ENCODE measurements at places on chromosomes 13 and 19.

- DNase-seq, result no peak
Measured at GRCh38 chr13:27504868-27505194, 54.5 kb upstream of the MTIF3 start.

DNA sequence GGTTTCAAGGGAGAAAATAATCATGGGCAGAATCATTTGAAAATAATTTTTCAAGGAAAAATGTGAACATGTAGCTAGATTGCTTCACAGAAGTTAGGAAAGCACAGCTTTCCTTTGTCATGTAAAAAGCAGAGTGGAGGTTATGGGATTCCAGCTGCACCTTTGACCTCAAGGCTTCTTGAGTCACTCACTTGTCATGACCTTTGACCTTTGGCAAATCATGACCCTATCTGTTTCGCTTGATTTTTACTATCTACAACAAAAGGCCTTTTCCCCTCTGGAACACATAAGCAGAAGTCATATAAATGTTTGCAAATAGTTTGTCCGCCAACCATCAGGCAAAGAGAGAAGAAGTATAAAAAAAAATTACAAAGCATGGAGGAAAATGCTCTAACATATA, 210.7 kb upstream of the MIR17HG start:
- DNase-seq, result no peak

- DNase-seq, result no peak
Measured at GRCh38 chr13:33434676-33435075, 149.1 kb upstream of the STARD13 start.

GRCh38 chr13:45068036-45069001, 52.0 kb upstream of the GTF2F2 start:
- no peak for DNase-seq

DNA sequence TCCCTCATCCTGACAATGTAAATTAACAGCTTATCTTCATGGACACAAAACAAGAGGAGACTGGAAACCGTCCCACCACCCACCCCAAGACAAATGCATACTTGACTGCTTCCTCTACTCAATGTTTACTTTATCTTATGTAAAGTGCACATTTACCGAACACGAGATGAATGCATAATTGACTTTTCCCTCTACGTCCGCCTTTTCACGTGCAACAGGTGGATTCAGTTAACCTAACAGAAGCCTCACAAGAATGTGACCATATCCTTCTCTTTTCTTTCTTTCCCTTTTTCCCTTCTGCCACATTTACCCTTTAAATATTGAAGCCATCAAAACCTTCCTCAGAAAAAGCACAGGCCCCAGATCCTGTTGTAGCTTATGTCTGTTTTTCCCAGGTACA, 468.0 kb downstream of the UQCRFS1 start:
- no peak for DNase-seq

- no peak for DNase-seq
Measured at GRCh38 chr19:11577451-11578257, at the start of gene ACP5. Gene ACP5 (minus strand): TSS chr19:11577645. CDS start chr19:11577317, 328 bp downstream.

- no peak for DNase-seq
Measured at GRCh38 chr13:33323801-33324510, 38.4 kb upstream of the STARD13 start.

GRCh38 chr13:59734393-59734792, 429.3 kb downstream of the DIAPH3 start:
- DNase-seq, result no peak

DNA sequence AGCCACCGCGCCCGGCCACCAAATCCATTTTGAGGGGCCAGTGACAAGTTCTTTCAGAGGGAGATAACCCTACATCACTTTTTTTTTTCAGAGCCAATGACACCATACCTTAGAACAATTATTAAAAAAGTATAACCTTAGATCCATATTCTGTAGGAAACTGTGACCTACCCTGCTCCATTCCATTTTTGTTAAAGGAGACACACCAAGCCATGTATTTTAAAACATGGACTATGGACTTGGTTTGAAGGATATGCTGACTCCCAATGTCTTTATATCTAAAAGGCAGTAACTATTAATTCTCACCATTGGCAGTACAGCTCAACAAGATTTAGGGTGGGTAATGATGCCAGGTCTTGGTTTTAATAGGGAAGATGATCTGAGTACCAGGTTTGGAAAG, 1.1 kb downstream of the GSK3A start:
- DNase-seq, result no peak

- no peak for DNase-seq
Measured at GRCh38 chr19:11180346-11180745, 17.0 kb downstream of the KANK2 start.

DNA sequence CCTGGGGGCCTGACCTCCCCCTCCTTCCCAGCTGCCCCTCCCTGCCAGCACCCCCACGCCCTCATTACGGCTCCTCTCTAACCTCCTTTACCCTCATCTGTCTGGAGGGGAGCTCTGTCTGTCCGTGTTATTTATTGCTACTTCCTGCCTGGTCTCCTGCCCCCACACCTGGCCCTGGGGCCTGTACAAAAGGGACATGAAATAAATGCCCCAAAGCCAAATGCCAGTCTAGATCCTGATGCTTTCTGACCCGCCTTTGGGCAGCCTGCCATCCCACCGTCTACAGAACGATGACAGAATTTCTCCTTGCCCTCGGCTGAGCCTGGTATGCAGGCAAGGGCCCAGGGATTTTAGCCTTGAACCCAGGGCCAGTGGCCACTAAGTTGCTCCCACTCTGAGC, 15.4 kb upstream of the CD22 start:
- no peak for DNase-seq

DNA sequence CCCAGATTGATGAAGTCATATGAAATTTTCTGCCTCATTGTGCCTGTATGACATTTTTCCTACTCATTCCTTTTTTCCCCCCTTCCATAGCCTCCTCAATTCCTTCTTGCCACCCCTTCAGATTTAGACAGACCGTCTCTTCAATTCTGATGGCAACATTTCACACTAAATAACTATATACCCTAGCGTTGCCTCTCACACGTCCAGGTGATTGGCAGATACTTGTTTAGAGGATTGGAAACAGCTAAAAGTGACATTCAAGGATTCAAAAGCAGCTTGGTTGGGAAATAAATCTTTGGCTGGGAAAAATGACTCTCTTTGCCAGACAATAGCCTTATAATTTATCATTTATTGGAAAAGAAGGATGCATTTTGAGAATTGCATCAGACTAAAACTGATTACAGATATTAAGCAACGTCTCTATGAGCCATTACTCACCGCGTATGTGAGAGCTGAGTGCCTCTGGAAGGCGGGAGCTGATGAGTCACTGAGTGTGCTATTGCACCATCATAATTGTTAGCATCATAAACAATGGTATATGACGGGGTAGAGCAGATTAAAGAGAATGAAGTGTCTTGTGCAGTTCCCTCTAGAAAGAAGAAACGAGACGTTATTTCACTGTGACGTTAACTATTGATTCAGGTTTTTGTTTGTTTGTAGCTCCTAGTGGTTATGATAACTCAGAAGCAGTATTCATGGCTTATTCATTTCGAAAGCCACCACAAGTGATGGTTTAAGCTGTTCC, 61.1 kb upstream of the FAM216B start:
- no peak for DNase-seq

GRCh38 chr13:32267836-32268439, 47.2 kb downstream of the ZAR1L start:
- no peak for DNase-seq

DNA sequence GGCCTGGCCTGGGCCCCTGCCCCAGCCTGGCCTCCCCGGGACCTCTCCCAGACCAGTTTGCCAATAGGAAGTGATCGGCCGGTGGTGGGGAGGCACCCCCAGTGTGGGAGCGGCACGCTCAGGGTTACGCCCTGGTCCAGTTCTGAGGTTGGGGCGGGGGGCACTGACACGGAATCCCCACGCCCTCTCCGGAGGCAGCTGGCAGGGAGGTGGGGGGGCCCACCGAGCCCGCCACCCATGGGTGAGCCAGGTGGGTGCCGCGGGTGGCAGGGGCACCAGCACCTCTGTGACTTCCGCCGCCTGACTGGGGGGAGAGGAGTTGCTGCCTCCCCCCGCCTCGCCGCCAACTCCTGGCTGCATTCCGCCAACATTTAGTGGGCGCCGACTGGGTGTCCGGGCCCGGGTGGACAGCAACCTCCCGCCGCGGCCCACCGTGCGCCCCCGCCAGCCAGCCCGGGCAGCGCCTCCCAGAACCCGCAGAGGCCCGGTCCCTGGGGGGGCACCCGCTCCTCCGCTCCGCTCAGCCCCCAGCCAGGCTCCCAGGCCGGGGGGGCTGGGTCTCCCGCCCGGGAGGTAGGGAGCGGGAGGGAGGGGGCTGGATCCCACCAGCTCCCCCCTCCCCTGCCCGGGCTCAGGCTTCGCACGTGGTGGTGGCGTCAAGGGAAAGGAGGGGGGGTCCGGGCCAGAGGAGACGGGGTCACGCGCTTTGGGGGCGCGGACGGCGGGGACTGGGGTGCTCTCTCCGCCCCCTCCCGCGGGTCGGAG, 2.0 kb downstream of the ZBTB7A start:
- DNase-seq, result peak; percentile 70

- no peak for DNase-seq
Measured at GRCh38 chr13:53041968-53042516, 13.4 kb downstream of the OLFM4 start.

- DNase-seq, result no peak
Measured at GRCh38 chr13:83352391-83352790, 529.9 kb downstream of the SLITRK1 start.

- DNase-seq, result no peak
Measured at GRCh38 chr13:42708391-42708790, 73.0 kb upstream of the FAM216B start.

DNA sequence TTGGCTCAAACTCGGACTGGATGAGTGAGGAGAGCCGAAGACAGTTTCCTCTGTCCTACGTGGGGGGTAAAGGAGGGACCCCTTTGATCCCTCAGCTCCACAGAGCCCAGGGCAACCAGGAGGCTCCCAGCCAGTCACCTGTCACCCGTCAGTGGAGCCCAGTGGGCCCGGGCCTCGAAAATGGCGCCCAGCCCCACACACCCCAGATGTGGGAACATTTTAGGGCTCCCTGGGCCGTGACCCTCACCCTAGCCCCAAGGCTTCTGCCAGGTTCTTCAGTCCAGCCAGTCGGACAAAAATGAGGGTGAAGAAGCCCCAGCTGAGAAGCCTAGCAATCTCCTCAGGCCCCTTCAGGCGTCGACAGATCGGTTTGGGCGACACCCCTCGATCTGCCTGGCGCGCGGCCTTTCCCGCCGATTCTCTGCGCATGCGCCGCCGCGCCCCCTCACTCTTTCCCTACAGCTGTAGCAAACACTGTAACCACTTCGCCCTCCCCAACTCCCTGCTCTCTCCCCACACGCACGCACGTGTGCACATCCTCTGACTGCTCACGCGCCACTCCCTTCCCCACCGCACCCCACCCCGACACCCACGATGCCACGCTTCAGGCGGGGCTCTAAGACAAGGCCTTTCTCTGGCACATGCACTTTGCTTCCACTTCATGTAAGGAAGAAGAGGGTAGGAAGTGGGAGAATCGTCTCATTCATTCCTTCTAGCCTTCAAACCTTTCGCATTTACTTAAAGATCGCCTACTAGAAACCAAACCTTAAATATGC, at the start of gene SLC6A16:
Gene SLC6A16 (minus strand): TSS at position 391 of the 776 bp plus-strand sequence. CDS start 13,844 bp downstream, outside the sequence.
- no peak for DNase-seq

DNA sequence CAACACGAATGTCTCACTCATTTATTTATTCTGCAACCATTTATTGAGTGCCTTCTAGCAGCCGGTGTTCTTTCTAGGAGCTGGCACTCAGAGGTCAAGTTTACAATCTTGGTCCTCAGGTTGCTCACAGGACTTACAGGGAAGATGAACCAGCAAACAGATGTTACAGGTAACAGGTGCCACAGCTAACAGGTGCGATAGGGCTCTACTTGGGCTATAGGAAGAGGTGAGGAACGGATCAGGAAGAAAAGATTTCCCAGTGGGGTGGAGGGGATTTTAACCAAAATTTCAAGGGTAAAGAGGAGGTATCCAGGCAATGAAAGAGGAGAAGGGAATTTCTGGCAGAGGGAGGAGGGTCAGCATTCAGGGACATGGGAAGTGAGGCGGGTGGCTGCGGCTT, 87.3 kb upstream of the FARP1 start:
- no peak for DNase-seq

GRCh38 chr13:113863524-113864272, at the start of gene GAS6:
Gene GAS6 (minus strand): TSS chr13:113864076. CDS start chr13:113863920, 156 bp downstream.
- DNase-seq, result no peak

GRCh38 chr13:30697996-30698401, 37.3 kb upstream of the ALOX5AP start:
- DNase-seq, result no peak

GRCh38 chr13:28485551-28485950, 9.4 kb downstream of the FLT1 start:
- DNase-seq, result no peak

GRCh38 chr13:104943331-104943730, 1592.1 kb downstream of the EFNB2 start:
- no peak for DNase-seq

- DNase-seq, result peak; percentile 90
Measured at GRCh38 chr19:55624109-55625003, at the start of gene ZNF784. Gene ZNF784 (minus strand): TSS chr19:55624566. CDS start chr19:55624561, 5 bp downstream.

- no peak for DNase-seq
Measured at GRCh38 chr13:35858665-35859064, 272.5 kb downstream of the DCLK1 start.

GRCh38 chr13:76798037-76798436, 88.2 kb downstream of the KCTD12 start:
- DNase-seq, result no peak

DNA sequence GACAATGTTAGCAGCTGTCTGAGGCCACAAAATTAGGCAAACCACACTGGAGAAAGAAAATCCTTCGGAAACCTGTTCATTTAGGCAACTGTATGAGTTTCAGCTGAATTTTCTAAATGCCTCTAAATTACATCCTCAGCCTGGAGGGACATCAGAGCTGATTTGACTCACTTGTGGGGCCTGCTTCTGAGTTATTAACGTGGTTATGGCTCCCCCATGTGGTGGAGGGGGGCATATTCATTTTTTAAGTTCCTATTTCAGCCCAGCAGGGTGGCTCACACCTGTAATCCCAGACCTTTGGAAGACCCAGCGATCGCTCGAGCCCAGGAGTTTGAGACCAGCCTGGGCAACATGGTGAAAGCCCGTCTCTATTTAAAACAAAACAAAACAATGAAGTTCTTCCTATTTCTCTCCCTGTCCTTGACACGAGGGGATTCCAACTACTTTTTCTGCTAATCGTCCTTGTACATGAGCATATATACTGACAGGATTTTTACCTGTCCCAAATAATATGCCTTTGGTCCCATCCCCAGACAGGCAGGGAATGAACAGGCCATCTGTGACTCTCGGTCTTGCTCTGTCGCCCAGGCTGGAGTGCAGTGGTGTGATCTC, 31.5 kb upstream of the HIF3A start:
- DNase-seq, result peak; percentile 19

DNA sequence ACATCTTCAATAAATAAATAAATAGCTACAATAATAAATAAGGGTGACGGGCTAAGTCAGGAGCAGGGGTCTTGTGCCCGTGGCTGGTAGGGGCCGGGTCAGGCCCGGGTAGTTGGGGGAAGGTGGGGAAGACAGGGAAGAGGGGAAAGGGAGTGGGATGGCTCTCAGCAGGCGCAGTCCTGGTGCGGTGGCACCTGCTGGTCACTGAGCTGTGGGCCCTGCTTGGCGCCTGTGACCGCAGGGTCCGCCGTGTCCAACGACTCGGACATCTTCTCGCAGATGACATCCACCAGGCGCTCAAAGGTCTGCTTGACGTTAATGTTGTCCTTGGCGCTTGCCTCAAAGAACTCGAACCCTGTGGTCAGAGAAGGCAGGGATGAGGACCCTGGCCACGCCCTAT, 4.3 kb downstream of the MPV17L2 start:
- DNase-seq, result no peak

- no peak for DNase-seq
Measured at GRCh38 chr13:62129000-62129551, 713.4 kb upstream of the PCDH20 start.

GRCh38 chr19:5155586-5156210, 184.9 kb downstream of the PTPRS start:
- DNase-seq, result no peak

GRCh38 chr19:41297628-41298347, 12.2 kb upstream of the CCDC97 start:
- DNase-seq, result no peak

All from amygdala (tissue), 56 donors.